ENCODE measurements at places on chromosomes 11 and 22.
A peak's percentile ranks its signal among the peaks of the same experiment; 100 is the strongest.

- DNase-seq = no peak
These were observed 20.2 kb downstream of the C22orf31 start for GRCh38 chr22:29041408-29041807.

DNA sequence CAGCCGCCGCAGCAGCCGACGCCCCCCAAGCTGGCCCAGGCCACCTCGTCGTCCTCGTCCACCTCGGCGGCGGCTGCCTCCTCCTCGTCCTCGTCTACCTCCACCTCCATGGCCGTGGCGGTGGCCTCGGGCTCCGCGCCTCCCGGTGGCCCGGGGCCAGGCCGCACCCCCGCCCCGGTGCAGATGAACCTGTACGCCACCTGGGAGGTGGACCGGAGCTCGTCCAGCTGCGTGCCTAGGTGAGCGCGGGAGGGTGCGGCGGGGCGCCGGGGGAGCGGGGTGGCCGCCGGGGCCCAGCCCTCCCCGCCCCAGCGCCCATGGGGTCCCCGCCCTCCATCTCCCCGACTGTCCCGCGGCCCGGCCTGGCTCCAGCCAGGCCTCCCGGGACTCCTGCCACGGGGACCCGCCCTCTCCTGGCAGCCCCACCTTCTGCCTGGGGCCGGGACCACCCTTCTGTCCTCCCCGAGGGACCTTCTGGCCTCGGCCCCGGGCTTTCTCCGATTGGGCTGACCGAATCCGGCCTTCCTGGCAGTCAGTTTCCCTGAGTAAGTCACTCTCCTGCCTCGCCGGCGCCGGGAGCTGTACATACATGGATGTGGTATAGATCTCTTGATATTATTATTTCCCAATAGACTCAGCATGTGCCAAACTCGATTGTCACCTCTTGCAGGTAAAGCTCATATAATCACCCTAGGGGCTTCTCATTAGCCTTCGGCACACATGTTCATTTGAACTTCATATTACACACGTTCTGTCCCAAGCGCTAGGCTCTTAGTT lies 720 bp downstream of the PACS1 start:
- no peak for DNase-seq

- no peak for DNase-seq
These were observed 9.5 kb downstream of the ANO1 start for GRCh38 chr11:70087446-70088167.

GRCh38 chr22:40758390-40758789 lies 60.8 kb downstream of the SLC25A17 start:
- no peak for DNase-seq

DNA sequence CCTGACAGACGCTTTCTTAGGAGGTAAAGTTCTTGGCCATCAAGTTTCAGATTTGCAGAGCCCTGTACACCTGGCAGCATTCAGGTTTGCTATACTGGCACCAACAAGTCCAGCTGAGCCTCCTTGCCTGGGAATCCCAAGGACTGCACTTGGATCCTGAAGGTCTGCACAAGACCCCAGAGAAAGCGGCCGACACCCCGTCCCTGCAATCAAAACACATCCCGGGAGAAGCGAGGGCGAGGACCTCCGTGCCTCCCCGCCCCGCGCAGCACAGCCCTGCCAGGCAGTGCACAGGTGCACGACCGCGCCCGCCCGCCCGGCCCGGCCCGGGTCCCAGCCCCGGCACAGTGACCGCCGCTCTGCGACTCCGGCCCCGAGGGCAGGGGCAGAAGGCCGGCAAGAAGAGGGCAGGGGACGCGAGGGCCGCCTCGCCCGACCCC lies 559 bp downstream of the MRTFA start:
- no peak for DNase-seq

DNA sequence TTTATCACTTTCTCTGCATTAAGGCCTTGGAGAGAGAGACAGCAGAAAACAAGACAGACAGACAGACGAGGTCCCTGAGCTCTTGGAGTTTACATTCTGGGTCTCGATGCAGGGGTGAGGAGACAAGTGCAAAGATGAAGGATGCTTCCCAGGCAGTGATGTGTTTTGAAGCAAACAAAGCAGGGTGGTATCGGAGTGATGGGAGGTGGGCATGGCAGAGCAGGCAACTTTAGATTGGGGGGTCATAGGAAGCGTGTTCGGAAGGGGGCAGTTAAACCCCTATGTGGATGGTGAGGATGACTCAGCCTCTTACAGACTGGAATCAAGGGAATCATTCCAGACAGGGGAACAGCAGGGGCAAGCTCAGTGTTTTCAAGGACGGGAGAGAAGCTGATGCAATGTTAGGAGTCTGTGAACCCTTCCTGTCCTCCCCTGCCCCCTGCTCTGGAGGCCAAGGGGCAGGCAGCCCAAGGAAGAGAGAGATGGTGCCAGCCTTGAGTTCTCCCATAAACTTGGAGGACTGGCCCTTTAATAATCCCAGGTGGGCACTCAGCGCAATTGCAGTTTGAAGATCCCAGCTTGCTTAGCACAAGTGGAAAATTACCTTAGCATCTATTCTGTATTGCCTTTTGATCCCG lies 180.2 kb downstream of the CHST1 start:
- peak; percentile 17 for DNase-seq

DNA sequence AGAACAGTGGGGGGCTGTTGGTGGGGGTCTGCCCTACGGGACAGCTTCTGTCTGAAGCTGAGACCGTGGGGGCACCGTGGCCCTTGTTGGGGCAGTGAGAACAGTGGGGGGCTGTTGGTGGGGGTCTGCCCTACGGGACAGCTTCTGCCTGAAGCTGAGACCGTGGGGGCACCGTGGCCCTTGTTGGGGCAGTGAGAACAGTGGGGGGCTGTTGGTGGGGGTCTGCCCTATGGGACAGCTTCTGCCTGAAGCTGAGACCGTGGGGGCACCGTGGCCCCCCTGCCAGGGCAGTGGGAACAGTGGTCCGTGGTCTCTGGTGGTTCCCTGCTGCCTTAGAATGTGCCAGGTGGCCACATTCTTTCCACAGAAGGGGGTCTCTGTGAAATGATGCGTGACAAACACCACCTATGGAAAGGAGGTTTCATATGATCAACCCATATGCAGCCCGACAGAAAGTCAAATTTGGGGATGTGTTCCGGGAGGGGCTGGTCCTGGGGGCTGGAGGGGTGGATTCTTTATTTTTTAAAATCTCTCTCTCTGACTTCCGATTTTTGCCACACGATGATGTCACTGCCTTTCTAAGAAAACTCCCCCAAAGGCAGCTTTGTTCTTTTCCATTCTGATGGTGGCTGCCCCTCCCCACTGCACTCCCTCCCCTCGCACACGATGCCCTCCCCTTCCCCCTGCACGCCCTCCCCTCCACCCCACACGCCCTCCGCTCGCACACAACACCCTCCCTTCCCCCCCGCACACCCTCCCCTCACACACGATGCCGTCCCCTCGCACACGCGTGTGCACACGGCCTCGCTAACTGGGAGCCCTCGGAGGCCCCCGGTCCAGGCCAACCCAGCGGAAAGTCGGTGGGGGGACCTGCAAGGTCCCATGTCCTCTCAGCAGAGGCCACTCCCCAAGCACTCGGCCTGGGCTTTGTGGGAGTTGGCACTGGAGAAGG lies 1186.5 kb downstream of the BRD1 start:
- DNase-seq = peak; percentile 76

GRCh38 chr11:131537196-131537595 lies 166.8 kb downstream of the NTM start:
- no peak for DNase-seq

GRCh38 chr11:44585421-44585820 lies 20.0 kb downstream of the CD82 start:
- DNase-seq = no peak

DNA sequence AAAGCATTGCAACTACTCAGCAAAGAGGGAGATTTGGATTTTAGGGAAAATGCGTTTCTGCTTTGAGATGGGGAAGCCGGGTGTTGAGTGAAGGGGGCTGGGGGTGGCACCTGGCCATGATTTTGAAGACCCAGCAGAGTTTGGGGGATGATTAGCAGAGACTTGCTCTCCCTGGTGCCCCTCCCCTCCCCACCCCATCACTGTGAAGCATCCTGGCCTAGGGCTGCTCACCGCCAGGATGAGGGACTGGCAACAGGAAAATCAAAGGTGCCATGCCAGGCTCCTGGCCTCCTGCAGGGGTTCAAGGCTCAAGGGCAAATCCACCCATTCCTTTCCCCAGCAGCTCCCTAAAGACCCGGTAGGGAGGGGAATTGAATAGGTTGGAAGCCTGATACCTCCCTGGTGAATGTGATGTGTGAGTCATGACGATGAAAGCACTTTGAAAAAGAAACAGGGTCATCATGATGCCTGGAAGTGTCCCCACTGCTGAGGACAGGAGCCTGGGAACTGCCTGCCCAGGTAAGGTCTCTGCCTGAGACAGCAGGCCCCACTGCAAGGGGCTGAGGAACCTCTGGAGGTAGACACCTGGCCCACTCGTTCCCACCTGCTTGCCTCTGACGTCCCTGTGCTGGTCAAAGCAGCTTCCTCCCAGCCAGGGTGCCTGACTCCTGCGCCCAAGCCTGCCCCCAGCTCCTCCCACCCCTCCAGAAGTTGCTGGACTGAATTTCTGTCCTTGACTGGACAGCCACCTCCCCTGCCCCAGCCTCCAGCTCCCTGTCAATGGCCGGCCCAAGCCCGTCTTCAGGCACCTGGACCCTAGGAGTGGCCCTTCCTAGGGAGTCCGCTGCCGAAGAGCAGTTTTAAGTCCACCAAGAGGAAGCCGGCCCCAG lies 1.7 kb downstream of the CHST1 start:
- no peak for DNase-seq

- peak; percentile 81 for DNase-seq
These were observed 22.9 kb upstream of the JAM3 start for GRCh38 chr11:134045799-134046635.

GRCh38 chr11:130066338-130066737 lies 3.4 kb upstream of the APLP2 start:
- no peak for DNase-seq

GRCh38 chr11:5887661-5888060 lies 5.3 kb upstream of the OR52E5 start:
- no peak for DNase-seq

DNA sequence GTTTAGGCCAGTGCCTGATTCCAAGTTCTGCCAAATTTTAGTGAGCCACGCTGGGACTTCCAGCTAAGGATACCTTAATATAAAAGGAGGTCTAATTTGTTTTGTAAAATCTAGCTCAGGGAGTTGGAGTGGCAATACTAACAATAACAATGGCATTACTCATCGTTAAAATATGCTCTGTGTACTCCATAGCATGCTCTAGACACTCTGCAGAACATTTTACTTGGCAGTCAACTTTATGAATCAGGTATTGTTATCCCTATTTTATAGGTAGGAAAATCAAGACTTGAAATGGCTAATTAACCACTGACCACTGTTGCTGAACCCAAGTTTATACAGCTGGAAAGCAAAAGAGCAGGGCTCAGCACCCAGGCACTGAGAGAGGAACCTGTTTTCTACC lies 485.0 kb upstream of the KIRREL3 start:
- no peak for DNase-seq

GRCh38 chr11:68687986-68688385 lies 3.6 kb downstream of the GAL start:
- no peak for DNase-seq

- DNase-seq = peak; percentile 11
These were observed 70.7 kb upstream of the IGLL5 start for GRCh38 chr22:22816766-22817410.

Data from NCI-H524 (cell line).